Naive thymus-derived CD4-positive, alpha-beta T cell (primary cell): ENCODE measurements at places on chromosomes 12 and 14. TPM values are rescaled to one million over a fixed set of nuclear protein-coding genes. Genes with fewer than 3 reads are reported as not detected.

The TAS2R30 gene
- 4.1 TPM for total RNA-seq

The CBLN3 gene
- total RNA-seq = 3.3 TPM

The CCDC91 gene
- total RNA-seq = 54.8 TPM

The TMTC1 gene
- 2.8 TPM for total RNA-seq

The PRB2 gene
- not detected for total RNA-seq

The CMA1 gene
- total RNA-seq = not detected
